ENCODE measurements at places on chromosomes 7 and 10.

DNA sequence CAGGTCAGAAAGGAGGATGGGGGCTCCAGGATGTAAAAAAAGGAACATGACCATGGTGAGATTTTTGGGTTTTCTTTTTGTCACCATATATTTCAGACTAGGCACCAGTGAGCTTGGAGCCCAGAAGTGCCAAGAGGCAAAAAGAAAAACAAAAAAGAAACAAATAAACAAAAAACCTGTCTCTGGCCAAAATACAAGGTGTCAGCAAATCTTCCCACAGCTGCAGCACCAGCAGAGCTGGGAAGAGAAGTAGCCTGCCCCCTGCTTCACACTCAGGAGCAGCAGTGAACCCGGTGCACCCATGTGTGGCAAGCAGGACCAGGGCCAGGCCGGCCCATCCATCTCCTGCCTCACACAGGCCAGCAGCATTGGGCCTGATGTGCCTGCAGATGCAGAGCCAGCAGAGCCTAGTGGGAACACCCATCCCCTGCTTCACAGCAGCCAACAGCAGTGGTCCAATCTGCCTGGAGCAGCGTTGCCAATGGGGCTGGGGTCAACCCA is 34.7 kb upstream of the C10orf71 start:
- no peak for DNase-seq

DNA sequence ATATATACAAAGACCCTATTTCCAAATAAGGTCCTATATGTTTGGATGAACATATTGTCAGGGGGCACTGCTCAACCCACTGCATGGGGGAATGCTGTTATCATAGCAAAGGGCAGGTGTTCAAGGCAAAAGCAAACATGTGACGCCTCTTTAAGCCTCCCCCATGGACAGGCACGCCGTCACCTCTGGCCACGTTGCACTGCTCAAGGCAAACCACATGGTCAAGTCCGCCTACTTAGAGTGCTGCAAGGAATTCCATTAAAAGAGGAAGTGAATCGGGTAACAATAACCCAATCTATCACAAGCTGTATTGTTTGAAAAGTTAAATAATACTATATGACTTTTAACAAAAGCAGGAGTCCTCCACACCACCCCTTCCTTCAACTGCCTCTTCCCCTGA is 8.8 kb upstream of the CALD1 start:
- DNase-seq = no peak

- DNase-seq = no peak
Measured at GRCh38 chr10:132735341-132735775, 50.6 kb downstream of the NKX6-2 start.

GRCh38 chr10:3886641-3887251 is 101.7 kb upstream of the KLF6 start:
- no peak for DNase-seq

DNA sequence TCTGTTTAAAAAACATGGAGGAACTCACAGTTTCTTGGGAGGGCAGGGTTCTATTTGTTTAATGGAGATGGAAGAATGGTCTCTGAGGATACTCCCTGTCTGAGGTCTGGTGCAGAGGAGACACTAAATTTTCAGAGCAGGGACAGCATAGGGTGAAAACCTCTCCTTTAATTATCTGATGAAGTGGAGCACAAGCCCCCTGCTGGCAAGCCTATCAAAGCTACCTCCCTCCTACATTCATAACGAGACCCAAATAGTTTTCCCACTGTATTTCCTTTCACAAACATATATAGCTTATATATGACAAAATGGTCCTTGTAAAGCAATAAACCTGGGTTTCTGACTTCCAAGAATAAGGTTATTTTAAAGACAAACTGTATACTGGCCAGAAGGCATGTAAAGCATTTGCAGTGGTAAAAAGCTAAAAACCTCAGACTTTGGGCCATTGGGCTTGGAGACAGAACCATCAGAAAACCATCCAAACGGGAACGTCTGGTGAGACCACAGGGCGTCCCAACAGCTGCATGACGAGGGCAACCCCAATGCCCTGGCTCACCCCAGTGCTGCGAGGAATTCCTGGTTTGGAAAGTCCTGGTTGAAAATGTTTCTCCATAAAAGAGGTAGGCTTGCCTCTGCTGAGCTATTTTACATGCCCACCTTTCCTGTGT is 201.3 kb downstream of the FANK1 start:
- no peak for DNase-seq

- DNase-seq = no peak
Measured at GRCh38 chr10:283140-283479, 147.9 kb downstream of the ZMYND11 start.

GRCh38 chr10:13317474-13317873 is 17.6 kb upstream of the PHYH start:
- DNase-seq = no peak

DNA sequence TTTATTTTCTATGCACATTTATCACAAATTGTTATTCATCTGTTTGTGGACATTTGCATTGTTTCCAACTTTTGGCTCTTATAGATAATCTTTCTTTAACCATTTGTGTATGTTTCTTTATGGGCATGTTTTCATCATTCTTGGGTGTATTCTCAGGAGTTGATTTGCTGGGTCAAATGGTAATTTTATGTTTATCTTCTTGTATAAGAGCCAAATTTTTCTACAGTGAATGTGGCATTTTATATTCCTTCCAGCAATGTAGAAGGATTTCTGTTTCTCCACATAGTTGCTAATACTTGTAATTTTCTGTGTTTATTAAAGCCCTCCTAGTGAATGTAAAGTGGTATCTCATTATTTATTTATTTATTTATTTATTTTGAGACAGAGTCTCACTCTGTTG is 21.8 kb downstream of the CYP2C19 start:
- DNase-seq = no peak

DNA sequence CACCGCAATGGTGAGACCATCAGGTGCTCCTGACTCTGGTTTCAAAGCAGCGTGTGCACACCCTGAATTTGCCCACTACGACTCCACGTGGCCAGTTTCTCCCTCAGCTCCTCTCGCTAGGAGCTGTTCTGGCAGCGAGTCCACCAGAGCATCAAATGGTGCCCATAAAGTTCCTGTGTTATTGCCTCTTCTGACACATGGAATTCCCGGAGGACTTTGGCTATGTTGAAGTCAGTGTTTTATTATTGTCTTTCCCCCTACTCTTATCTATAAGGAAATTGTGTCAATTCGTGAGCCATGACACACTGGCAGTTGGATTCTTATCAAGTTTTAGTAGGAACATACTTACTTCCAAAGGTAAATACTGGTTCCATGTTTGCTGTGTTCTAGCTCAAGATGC is 53.9 kb upstream of the NPVF start:
- DNase-seq = peak; percentile 54

- DNase-seq = peak; percentile 76
Measured at GRCh38 chr10:43863859-43864591, 215.3 kb upstream of the ZNF32 start.

GRCh38 chr10:46297406-46298204 is 10.8 kb downstream of the ANTXRL start:
- DNase-seq = no peak

DNA sequence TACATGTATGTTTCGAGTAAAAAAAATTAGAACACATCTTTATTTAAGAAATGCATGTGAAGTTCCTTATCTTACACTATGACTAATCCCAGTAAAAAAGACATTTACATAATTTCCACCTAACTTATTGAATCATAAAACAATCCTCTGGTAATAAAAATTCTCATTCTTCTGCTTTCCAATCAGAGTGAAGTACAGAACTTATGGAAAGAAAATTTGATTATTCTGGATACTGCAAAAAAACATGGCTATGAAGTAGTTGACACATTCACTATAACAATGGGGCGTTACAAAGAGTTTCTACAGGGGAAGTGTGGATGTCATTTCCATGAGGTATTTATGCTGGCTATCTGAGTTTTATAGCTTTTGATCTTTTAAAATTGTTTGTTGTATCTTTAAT is 57.7 kb upstream of the WNT16 start:
- no peak for DNase-seq
